ENCODE measurements at places on chromosomes 1 and 21.

DNA sequence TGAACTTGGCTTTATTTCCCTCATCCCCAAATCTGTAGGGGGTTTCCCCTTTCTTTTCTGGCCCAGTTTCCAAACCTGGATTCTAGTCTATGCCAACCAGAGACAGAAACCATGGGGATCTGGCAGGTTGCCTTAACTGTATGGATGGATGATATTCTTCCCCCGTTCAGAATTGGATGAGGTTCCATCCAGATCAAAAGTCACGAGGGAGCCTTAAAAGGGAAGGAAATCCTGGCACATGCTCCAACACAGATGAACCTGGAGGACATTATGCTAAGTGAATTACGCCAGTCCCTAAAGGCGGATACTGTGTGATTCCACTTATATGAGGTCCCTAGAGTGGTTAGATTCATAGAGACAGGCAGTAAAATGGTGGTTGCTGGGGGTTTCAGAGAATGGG, 124.4 kb downstream of the HUNK start:
- DNase-seq = no peak

- DNase-seq = no peak
Measured at GRCh38 chr1:98468111-98468717, 193.3 kb upstream of the SNX7 start.

- DNase-seq = no peak
Measured at GRCh38 chr1:236395230-236395946, 1.3 kb downstream of the EDARADD start.

GRCh38 chr21:33968080-33968994, 52.7 kb upstream of the ATP5PO start:
- DNase-seq = no peak

DNA sequence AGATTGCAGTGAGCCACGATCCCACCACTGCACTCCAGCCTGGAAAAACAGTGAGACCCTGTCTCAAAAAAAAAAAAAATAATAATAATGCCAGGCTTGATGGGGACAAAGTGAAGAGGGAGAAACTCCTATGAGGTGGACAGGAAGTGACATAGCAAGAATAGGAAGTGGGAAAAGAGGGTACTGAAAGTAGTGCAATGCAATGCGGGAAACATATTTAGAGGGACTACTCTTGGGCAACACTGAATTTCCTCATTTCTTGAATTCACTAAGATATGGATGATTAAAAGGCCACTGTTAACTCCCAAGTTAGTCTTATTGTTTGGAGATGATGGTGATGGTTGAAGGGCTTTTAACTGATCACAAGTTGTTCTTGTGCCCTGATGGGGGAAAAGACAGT, 21.6 kb upstream of the KCNA2 start:
- no peak for DNase-seq
